ENCODE measurements at places on chromosomes 2 and 18.

DNA sequence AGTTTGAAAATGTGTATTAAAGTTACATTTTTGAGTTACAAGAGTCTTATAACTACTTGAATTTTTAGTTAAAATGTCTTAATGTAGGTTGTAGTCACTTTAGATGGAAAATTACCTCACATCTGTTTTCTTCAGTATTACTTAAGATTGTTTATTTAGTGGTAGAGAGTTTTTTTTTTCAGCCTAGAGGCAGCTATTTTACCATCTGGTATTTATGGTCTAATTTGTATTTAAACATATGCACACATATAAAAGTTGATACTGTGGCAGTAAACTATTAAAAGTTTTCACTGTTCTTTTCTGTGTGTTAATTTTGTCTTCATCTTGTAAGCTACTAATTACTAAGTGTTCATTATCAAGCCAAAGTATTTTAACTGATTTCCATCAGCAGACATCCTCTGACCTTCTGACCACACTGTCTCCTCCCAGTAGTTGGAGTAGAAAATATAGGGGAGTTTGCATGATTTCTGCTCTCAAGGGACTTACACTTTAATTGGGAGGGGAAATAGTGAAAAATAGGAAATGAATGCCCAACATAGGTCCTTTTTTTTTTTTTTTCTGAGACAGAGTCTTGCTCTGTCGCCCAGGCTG is 4.3 kb downstream of the PMAIP1 start:
- peak; percentile 46 for DNase-seq

DNA sequence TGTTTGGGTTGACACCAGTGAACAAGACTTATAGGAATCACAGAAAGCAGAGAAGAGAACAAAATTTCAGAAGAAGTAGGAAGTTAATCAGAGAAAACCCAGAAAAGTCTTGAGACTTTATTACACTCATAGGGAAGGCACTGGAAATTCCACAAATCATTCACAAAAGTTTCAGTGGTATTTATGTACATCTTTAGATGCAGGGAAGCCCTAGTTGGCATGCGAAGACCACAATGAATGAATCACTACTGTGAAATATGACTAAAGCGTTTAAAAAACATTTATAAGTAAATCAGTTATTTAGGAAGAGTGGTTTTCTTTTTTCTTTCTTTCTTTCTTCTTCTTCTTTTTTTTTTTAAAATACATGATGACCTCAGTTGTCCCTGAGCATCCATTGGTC is 105.1 kb downstream of the NUP35 start:
- DNase-seq: peak; percentile 57

- DNase-seq: no peak
Observed at GRCh38 chr2:154960802-154961583, 262.5 kb downstream of the KCNJ3 start.

GRCh38 chr2:6968319-6969100 is 51.3 kb downstream of the RNF144A start:
- no peak for DNase-seq

DNA sequence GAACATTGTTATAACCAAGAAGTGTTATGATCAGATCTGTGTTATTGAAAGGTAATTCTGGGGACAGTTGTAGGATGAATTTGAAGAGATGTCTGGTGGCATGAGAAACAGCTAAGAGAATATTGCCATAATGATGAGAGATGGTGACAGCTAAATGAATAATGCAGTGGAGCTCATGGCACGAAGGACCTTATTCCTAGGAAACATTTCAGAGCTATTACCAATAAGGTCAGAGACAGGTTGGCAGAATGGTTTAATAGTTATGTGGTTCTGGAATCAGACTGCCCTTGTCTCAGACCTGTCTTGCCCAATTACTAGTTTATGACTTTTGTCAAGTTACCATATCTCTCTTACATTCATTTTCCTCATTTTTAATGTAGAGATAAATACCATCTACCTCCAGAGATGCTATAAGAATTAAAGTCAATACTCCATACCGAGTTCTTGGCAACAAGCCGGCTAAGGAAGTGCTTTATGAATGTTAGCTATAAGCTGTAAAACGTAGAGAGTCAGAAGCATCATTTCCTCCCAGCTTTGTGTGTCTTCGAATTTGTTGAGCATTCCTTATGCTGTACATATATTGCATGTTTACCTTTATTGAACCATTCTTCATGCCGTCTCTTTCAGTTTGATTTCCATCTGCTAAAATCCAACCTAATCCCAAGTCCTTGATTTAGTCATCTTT is 73.6 kb upstream of the COL5A2 start:
- peak; percentile 49 for DNase-seq

GRCh38 chr2:193502363-193503035 is 1307.8 kb upstream of the TMEFF2 start:
- DNase-seq: no peak
